ENCODE measurements at places on chromosomes 5 and 9.

DNA sequence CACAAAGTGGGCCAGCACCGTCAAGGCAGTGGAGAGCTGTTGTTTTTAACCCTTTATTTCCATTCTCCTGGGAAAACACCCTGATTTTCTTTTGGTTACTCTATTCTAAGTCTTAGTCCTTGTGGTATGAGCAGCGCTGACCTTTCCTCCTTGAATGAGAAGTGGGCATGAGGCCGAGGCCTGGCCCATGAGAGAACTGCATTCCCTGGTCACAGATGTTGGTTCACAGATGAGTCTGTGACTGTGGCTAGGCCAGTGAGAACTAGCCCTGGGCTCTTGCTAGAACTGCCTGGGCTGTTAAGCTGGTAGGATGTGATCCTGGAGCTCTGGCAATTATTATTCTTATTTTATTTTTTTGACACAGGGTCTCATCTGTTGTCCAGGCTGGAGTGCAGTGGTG is 71.7 kb upstream of the KLF9 start:
- DNase-seq: no peak

DNA sequence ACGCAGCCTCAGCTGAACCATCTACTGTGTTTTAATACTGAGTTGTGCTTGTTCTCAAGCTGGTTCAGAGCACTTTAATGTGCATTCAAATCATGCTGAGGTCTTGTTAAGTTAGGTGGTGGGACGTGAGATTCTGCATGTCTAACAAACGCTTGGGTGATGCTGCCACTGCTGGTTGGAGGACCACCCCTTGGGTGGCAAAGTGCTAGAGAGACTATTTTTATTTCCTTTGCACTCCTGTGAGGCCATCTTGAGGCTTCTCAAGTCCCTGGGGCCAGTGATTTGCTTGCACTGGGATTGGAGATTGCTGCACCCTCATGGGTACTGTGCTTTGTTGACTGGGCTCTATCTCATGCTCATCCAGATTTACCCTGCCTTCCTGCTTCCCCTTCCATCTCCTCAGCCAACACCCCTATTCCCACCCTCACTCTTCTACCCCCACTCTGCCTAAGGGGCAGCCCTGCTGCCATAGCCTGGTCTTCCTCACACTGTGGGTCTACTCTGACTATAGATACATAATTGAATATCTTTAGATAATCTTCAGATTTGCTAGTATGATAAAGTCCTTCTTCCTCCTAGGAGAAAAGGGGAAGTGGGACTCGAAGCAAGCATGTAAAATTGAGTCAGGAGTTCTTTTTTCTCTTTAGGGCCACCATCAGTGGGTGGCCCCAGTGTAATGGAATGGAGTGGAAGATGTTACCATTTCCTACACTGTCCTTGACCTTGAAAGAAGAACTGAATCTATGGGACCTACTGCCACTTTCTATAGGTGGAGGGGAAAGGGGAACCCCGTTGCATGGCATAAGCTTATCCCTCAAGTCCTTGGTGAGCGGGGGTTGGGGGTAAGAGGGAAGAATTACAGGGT is 45.1 kb upstream of the SUB1 start:
- DNase-seq: no peak

DNA sequence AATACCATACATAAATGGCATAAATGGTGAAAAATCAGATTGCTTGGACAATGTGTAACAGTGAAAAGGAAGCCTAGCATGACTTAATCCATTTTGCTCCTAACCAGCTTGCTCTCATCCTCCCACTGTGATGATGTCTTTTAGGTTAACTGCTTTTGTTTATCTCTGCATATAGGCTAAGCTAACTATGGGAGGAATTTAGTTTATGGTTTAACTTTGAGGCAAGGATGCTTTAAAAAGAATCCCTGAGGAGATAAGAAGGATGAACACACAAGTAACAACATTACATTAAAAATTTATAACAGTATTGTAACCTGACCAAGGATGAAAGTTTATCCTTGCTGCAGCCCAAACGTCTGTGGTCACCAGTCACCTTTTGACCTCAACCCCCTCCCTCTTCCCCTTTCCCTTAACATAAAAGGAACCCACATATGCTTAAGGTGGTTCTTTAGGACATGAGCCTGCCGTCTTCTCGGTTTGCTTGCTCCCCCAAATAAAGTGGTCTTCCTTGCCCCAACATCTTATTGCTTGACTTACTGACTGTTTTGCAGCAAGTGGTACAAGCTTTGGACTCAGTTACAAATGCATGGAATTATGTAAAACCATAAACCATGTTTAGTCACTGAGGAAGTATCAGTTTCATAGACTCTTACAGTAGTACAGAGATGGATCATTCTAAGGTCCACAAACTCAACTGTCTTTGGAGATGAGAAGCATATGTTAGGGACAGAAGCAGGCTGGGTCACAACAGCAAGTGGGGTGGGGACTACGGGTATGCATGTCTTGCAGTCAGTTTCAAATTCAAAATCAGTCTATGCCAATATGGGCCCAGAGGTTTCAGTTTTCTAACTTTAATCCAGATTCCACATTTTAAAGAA is 31.3 kb downstream of the AGXT2 start:
- no peak for DNase-seq

DNA sequence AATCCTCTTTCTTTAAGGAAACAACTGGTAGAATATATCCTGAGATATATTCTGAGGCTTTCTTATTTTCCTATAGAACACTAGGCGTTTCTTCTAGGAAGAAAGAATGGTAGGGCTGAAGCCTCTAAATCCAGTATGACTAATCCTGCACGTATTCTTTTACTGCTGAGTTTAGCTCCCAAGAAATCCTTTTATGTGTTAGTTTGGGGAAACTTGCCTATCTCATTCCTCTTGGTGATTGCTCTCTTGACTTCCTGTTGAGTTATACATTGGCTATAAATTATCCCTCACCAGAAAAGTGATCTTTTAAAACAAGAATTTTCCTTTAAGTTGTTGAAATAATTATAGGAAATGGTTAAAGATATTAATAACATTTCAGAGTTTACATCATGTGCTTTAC is 422.9 kb downstream of the TMEM161B start:
- no peak for DNase-seq

GRCh38 chr5:157516006-157516405 is 56.0 kb downstream of the NIPAL4 start:
- no peak for DNase-seq
